ENCODE measurements at places on chromosomes 2 and 18. TPM values are rescaled to one million over a fixed set of nuclear protein-coding genes. Genes with fewer than 3 reads are reported as not detected.

DNA sequence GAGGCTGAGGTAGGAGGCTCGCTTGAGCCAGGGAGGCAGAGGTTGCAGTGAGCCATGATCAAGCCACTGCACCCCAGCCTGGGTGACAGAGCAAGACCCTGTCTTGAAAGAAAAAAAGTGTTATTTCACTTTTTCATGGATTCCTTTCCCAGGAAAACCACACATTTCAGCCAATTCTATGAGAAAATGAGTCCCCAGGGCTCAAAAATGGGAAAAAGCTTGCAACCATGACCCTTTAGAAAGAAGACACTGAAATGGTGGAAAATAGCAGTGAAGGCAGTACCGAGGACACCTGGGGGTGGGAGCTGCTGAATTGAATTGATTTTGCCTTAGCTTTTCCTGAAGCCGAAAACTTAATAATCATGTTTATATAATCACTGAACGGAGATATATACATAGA lies 284.2 kb upstream of the HDAC4 start:
- DNase-seq = no peak

- DNase-seq = no peak
Observed at GRCh38 chr2:16774980-16775898, 109.6 kb upstream of the CYRIA start.

DNA sequence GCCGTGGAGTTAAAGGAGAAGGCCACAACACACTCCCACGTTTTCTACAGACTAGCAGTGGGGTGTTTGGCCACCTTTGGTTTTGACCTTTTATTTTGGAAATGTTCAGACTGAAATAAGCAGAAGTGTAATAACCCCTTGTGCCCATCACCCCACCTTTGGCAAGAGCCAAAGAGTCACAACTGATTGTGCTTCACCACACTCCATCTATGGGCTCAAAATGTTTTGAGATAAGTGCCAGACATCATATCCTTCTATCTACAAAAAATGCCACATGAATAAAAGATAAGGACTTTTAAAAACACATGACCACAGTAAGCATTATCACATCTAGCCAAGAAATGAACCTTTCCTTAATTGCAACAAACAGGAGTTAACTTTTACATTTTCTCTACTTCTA lies 9.9 kb upstream of the GPR35 start:
- no peak for DNase-seq

DNA sequence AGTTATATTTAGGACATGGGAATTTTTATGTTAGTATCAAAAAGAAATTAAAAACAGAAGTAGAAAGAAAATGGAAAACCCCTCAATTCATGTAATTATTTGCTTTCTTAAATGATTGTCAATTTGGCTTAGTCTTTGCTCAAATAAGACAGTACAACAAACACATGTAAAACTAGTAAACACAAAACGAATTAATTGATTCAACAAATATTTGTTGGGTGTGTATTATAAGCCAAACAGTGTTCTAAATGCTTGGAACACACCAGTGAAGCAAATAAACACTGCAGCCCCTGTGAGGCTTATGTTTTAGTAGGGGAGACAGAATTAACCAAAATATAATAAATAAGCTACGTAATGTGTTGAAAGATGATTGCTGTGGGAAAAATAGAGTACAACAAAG lies 234.5 kb upstream of the STON1 start:
- DNase-seq = no peak

DNA sequence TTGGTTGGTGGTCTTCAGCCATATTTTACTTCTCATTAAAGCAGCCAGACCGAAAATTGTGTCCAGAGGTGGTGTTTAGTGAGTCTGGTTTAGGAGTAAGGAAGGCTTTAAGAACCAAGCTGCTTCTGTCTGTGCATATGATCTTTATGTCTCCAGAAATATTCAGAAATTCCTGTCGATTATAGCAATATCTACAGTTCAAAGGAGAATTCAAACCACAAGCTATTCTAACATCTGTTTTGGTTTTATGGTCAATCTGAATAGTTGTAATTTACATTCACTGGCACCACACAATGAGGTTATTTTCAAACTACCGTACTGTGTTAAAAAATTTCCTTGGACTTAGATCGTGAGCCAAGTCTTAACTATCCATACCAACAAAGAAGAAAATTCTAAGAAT lies 11.3 kb downstream of the UPP2 start:
- no peak for DNase-seq

DNA sequence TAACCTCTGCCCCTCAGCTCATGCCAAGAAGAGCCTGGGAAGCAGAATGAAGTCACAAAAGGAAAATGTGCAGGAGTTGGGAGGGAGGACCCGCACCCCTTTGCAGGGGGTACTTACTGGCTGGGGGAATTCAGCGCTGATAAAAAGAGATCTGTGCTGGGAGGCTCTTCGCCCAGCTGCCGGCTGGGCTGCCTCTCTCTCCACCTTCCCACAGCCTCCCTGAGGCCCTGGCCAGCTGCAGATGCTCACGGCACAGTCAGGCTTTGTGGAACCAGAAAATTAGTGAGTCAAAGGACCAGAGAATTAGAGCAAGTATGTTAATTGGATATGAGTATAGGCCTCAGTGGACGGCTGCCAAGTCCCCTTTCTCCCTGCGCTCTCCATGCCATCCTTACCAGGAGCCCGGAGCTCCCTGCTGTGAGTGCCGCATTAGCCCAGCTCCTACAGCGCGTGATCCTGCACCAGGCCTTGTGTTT lies 181.7 kb upstream of the SH3BP4 start:
- DNase-seq = no peak

- DNase-seq = no peak
Observed at GRCh38 chr2:115163572-115163971, 721.1 kb downstream of the DPP10 start.

- no peak for DNase-seq
Observed at GRCh38 chr2:31944828-31945571, 65.8 kb downstream of the MEMO1 start.

DNA sequence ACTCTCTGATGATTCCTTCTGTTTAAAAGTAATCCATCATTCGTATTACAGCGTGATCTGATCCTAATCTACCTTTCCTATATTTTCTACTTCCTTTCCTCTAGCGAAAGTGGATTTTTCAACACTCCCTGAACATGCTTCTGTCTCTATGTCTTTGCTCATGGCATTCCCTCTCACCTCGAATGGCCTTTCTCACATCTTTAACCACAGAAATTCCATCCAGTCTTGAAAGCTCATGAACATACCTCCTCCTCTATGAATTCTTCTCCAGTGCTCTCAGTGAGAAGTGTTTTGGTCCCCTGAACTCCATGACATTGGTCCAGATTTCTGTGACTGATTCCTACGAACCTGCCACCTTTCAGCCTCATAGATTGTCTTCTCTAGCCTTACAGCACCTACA lies 323.2 kb downstream of the RAD51AP2 start:
- no peak for DNase-seq

GRCh38 chr2:160610041-160610440 lies 116.4 kb upstream of the RBMS1 start:
- no peak for DNase-seq

DNA sequence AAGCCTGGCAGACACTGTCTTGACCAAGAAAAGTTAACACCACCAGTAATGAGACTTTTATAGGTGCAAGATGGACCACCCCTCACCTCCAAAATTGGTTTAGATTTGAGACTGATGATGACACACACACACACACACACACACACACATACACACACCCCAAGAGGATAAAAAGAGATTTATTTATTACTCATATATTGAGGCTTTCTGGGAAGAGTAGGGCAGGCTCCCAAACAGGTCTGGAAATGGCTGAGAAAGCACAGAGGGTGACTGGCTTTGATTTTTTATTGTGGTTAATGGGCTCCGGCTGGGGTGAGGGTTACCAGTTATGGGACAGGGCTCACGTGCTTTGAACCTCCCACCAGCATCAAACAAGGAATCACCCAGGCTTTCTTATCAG lies 54.2 kb upstream of the ADAM23 start:
- DNase-seq = no peak

DNA sequence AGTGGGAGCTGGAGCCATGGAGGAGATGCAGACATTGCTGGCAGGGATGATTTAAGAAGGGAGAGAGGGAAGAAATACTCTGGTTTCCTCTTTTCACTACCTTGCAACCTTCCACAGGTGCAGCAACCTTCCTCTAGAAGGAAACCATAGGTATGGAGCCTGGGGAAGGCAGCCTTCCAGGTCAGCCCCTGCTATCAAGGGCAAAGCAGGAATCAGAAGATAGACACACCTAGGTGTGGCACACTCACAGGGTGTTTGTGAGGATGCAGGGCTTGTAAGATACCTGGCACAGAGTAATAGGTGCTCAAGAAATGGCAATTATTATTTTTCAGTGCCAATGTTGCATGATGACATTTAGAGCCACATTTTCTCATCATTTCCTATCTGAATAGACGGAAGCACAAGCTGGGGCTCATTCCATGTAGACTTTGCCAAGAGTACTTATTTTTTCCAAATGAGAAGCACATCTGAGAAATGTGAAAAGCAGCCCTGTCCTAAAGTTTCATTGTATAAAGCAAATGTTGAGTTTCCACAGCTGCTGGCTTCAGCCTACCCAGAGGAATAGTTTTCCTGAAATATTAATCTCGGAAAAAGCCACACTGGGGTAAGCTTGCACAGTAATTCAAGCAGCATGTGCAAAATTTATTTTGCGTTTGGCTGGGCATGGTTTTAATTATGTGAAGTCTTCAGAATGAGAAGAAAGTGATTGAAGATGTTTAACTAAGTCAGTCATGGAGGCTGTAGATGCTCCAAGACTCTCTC lies 20.6 kb downstream of the EVA1A start:
- no peak for DNase-seq

- no peak for DNase-seq
Observed at GRCh38 chr2:225270053-225270452, 129.5 kb upstream of the NYAP2 start.

- no peak for DNase-seq
Observed at GRCh38 chr18:54671291-54671881, 80.3 kb downstream of the DYNAP start.

DNA sequence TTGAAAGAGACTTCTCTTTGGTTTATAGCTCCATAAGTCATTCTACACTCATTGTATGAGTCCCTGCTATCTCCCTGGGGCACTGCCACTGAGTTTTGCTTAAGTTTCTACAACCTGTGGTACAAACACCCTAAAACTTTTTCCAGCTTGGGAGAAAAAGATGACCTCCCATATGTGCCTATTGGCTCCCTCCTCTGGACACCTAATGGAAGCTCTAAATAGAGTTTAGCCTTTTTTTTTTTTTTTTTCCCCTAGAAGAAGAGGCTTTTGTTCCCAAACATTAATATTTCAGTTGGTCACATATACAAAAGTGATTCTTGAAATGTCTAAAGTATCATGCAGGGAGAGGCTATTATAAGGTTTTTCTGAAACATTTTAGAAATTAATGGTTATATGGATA lies 547.2 kb upstream of the TMEFF2 start:
- DNase-seq = no peak

GRCh38 chr2:73766994-73767393 lies 12.9 kb downstream of the DUSP11 start:
- no peak for DNase-seq

GRCh38 chr2:12948231-12948960 lies 231.7 kb downstream of the TRIB2 start:
- no peak for DNase-seq

GRCh38 chr2:236901956-236902355 lies 183.7 kb upstream of the COPS8 start:
- DNase-seq = no peak

DNA sequence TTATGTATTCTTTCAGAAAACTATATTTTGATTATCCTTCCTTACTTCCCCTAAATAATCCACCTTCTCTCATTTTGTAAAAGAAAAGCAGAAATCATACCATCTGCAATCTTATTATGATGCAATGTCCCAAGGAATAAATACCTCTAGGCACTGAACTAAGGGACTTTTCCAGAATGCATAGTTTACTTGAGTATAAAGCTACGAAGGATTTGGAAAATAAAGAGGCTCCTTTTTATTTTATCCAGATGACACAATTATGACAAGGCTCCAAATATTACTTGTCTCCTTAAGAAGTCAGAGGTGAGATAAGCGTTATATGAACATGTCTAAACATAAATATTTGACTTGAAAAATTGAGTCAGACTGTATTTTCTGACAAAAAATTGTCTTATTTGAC lies 72.1 kb downstream of the COL3A1 start:
- no peak for DNase-seq

GRCh38 chr2:111169924-111170323 lies 49.2 kb downstream of the BCL2L11 start:
- no peak for DNase-seq

DNA sequence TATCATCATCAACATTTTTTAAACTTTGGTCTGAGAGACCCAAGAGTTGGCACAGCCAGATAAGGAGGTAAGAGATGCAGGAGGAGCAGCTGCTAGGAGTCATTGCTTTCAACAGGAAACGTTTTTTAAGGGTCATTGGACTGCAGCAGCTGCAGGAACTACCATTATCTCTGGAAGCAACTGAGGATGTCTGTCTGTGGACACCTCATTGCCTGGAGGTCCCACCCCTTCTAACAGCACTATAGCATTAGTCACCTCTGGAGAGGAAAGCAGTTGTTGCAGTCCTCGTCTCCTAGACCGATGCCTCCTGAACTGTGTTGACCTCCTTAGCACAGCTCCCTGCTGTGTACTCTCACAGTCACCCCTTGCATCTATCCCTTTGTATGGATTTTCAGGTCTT lies 21.5 kb upstream of the FSHR start:
- DNase-seq = no peak

DNA sequence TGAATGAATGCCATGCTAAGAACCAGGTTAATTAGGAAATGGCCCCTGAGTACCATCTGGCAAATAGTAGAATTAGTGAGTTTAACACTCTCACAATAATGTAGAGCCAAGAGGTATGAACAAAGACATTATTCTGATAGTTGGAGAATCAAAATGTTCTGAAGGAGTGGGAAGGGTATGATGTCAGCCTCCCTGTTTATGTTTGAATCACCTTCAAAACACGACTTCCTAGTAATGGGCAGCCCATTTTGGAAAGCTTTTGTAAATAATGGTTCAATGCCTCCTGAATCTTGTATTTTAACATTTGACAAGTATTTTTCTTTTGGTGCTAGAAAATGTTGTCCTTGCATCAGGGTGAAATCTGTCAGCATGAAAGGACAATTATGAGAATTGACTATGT lies 108.3 kb downstream of the DSEL start:
- DNase-seq = no peak

GRCh38 chr2:154620471-154620870 lies 78.0 kb upstream of the KCNJ3 start:
- DNase-seq = no peak

DNA sequence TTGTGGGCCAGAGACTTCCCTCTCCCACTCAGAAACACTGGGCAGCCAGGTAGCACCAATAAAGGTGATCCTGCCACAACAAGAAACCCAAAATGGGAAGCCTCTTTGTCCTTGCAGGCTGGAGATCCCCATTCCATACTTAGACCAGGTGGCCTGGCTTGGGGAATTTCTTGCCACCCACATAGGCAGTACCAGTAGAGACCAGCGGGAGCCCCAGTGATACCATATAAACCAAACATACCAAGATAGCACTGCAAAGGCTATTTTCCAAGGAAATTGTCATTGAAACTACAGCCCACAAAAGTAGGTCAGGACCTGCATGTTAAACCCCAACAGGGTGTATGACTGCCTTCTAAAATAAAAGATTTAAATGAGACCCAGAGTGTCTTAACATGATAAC lies 171.6 kb downstream of the DIS3L2 start:
- DNase-seq = no peak

The TLX2 gene
- not detected for total RNA-seq

The LYG2 gene
- total RNA-seq = not detected

The PLEKHH2 gene
- total RNA-seq = 42.1 TPM

The ZSWIM2 gene
- total RNA-seq = not detected

The KCNIP3 gene
- 15.1 TPM for total RNA-seq

The HOXD10 gene
- total RNA-seq = 5.2 TPM

The BABAM2 gene
- total RNA-seq = 34.7 TPM

The CSRNP3 gene
- 1.4 TPM for total RNA-seq

The EGR4 gene
- not detected for total RNA-seq

The AQP12B gene
- total RNA-seq = not detected
